Stimulated activated CD8-positive, alpha-beta memory T cell treated with anti-CD3 and anti-CD28 coated beads, Interleukin-7, amount 100 ng/mL, for 4 hours (primary cell): ENCODE measurements at places on chromosomes 7 and 10.

GRCh38 chr10:12947741-12948140 is 53.8 kb downstream of the CCDC3 start:
- no peak for DNase-seq

DNA sequence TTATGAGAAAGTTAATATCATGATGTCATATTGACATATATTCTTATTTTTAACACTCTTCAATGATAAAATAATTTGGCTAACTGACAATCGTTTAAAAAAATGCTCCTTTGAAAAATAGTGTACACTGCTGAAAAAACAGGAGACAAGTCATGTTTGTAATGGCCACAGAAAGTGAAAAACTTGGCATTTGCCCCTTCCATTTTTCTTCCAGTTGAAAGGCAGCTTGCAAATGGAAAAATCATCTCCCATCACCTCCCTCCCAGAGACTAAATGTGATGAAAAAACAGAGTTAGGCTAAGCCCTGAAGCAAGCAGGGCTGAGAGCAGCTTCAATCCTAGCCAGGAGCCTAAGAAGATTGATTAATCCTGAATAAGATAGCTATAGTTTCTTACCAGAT is 160.4 kb downstream of the SKAP2 start:
- DNase-seq, result no peak

- DNase-seq, result no peak
These were observed 251.9 kb downstream of the EXOC4 start for GRCh38 chr7:133504825-133505224.

DNA sequence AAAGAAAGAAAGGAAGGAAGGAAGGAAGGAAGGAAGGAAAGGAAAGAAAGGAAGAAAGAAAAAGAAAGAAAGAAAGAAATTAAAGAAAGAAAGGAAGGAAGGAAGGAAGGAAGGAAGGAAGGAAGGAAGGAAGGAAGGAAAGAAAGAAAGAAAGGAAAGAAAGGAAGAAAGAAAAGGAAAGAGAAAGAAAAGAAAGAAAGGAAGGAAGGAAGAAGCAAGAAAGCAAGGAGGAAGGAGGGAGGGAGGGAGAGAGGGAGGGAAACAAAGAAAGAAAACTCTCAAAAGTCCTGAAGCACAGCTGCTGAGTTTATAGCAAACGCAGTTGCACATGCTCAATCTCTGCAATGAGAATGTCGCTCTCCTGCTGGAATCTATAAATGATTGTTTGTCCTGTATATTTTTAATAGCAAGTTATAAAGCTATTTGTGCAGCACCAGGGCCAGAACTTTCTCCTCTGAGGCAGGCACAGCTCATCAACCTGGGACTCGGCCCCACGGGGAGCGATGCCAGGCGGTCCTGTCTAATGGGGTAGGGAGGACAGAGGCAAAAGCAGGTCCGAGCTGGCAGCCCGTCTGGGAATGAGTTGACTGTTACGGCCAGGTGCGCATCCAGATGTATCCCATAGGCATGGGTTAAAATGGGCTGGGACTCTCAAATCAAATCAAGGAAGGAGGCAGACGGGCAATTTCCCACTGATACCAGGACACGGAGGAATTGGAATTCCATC is 118.0 kb upstream of the PFKP start:
- DNase-seq, result no peak

DNA sequence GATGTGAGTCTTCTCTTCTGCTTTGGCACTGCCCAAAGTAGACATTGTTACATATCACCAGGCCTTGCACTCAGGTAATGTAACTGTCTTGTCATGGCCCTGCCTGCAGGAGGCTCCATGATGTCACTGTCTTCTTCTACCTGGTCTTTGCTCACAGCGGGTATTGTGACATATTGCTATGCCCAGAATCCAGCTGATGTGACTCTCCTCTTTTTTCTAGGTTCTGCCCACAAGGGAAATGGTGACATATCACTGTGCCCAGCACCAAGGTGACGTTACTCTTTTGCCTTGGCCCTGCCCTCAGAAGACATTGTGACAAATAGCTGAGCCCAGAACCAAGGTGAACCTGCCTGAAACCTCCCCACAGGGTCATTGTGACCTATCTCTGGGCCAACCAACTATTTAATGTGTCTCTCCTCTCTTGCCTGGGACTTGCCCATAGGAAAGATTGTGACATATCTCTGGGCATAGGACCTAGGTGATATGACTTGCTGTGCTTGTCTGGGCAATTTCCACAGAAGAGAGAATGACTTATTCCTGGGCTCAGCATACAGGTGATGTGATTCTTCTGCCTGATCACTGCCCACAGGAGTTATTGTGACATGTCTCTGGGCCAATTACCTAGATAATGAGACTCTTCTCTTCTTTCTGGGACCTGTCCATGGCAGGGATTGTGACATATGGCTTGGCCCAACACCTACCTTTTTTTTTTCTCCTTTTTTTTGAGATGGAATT is 26.5 kb upstream of the ZNF107 start:
- DNase-seq, result no peak

DNA sequence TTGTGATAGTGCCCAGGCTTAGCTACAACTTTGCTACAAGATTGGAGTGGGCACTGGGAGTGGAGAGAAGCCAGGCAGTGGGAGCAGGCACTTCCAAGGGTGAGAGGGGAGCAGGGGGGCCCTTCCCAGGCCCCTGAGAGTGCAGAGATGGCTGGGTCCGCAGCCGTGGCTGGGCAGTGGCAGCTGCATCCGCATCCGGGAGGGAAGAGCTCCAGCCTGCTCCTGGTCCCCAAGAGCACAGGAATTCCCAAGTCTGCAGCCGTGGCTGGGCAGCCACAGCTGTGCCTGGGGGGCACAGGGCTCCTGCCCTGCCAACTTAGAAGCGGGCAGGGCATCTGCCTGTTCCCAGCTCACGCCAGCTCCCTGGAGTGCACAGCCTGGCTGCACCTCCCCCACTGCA is 124.1 kb upstream of the POM121L12 start:
- no peak for DNase-seq

DNA sequence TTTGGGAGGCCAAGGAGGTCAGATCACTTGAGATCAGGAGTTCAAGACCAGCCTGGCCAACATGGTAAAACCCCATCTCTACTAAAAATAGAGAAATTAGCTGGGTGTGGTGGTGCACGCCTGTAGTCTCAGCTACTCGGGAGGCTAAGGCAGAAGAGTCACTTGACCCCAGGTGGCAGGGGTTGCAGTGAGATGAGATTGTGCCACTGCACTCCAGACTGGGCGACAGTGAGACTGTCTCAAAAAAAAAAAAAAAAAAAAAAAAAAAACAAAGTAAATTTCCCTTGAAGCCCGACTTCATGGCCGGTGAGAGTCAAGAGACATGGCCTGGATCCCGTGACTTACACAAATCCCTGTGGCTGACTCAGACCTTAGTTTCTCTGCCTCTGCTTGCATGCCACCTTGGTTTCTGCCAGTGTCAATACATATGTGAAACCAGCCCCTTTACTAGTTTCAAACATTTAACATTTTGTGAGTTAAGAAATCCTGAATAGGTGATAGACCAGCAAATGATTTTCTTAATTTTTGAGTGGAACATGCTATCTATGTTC is 62.8 kb downstream of the ZEB1 start:
- no peak for DNase-seq

- peak; percentile 60 for DNase-seq
These were observed 3.0 kb downstream of the IKZF1 start for GRCh38 chr7:50307368-50308032.

DNA sequence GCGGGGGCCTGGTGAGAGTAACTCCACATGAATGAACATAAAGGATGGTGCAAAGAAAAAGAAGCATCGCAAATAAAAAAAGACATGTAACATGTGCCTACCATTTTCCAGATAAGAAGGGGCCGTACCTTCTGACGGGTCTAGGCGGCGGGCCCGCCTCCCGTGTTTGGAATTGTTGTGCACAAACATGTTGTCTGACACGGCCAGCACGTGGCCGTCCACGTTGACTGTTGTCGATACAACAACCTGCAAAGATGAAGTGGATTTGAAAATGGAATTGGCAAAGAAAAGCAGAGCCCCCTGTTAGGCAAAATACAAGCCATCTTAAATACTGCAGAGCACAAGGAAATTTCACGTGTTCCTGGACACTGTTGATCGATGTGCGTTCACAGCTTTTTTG is 90.7 kb downstream of the EBF3 start:
- no peak for DNase-seq

- no peak for DNase-seq
These were observed 8.1 kb downstream of the CYP26A1 start for GRCh38 chr10:93081834-93082233.

- DNase-seq, result no peak
These were observed 149.9 kb downstream of the CRPPA start for GRCh38 chr7:16271355-16271915.

DNA sequence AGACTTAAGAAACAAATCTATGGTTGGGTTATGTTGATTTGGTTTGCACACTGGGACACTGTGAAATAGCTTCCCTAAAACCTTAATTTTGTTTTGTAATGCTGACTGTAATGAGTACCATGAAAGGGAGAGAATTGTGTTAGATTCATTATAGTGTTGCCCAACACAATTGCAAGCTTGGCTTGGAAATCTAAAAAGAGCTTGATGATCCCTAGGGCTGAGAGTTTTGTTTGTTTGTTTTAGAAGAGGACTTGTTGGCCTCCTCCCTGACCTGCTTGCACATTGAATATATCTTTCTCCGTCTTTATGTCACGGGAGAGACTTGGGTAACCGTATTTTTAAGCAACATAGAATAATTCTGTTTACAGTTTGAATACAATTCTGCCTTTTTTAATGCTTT is 410.1 kb downstream of the ARL4A start:
- no peak for DNase-seq

- DNase-seq, result no peak
These were observed 48.1 kb downstream of the RGS10 start for GRCh38 chr10:119494236-119495020.

DNA sequence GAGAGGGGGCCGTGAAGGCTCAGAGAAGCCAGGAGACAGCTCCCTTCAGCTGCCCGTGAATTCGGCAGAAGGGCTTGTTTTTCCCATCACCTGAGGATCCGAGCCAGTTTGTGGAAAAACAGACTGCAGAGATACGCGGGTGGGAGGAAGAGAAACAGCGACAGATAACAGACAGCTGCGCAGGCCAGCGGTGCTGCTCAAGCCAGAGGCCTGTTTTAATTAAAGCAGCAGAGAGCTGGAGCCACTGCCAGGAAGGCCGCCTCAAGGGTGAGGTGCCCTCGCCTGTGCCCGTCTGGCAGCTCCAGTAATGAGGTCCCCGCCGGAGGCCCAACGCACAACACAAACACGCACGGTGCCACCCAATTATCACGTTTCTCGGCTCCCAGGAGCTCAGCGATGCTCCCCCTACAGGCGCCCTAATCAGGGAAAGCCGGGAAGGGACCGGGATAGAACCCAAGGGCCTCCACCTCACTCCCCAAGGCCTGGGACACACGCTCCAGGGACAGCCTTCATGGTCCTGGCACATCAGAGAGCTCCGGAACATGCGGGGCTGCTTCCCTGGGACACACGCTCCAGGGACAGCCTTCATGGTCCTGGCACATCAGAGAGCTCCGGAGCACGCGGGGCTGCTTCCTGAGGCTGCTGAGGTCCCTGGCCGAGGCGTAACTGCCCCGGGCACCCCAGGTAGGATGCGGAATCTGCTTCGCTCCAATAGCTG is 60.6 kb upstream of the DNAAF5 start:
- no peak for DNase-seq

DNA sequence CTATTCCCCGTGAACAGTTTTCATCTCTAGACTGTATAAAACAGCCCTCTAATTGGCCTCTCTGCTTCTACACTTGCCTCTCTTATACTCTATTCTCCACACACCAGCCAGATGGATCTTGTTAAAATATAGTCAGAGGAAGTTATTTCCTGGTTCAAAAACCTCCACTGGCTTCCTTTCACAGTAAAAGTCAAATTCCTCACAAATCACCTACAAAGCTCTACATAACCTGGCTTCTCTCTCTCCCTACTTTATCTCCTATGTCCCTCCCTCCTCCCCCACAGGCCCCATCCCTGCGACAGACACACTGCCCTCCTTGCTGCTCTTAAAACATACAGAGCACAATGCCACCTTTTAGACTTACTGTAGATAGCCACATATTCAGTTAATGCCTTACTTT is 60.1 kb downstream of the TPK1 start:
- DNase-seq, result no peak

GRCh38 chr7:149741629-149742028 is 31.8 kb downstream of the ZNF467 start:
- DNase-seq, result no peak

- no peak for DNase-seq
These were observed 46.0 kb downstream of the ZNRF2 start for GRCh38 chr7:30330134-30331111.

GRCh38 chr7:104142147-104142546 is 65.7 kb downstream of the ORC5 start:
- no peak for DNase-seq

DNA sequence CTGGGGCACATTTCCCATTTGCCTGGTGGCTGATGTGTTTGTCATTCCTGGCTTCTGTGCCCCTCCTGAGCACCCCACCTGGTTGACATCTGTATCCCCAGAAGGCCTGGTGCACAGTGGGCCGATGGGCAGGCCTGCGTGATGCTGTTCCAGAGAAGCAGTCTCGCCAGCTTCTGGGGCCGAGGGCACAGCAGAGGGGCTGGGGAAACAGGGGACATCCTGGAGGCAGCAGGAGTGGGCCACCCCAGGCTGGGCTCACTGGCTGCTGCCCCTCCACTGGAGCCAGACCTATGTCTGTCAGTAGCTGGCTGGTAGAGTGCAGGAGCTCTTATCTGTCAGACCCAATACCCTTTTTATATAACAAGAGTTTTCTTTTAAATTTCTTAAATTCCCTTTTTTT is 896 bp upstream of the MYL7 start:
- no peak for DNase-seq

- no peak for DNase-seq
These were observed 112.1 kb downstream of the SGMS1 start for GRCh38 chr10:50511492-50512213.

DNA sequence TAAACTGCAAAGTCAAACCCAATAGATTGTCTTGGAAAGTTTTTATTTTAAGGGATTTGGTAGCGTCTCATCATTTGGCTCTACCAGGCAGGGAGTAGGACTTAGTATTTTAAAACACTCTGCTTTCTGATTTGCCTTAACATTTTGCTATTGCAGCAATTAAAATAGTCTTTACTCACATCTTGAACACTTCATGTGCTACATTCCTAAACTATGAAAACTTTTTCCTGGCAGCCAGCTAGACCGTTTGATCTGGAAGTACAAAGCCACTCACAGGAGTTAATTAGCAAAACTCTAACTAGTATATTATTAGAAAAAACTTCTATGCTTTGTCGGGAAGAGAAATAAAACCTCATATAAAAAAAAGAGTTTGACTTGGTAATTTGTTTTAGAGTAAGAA is 111.4 kb downstream of the TFPI2 start:
- DNase-seq, result no peak

DNA sequence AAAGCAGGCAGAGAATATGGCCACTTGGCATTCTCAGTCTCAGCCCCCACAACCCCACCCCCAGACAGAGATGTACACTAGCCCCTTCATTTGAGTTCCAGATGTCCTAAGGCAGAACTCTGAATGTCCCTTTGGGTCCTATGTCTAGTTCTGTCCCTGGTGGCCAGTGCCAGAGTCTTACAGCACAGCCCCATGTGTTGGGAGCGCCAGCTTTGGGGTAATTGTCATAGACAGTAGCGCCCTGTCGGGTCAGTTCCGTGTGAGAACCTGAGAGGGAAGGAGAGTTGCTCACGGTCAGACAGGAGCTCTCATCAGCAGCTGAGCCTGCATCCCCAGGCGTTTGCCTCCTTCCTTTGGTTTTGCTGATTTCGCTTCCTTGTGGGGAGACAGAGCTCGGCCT is 94.9 kb upstream of the INSYN2A start:
- DNase-seq, result no peak
